ENCODE measurements at places on chromosomes 13 and 19.

GRCh38 chr13:23856008-23856750 is 33.0 kb downstream of the MIPEP start:
- DNase-seq: peak; percentile 15

- peak; percentile 4 for DNase-seq
Measured at GRCh38 chr19:15562861-15563260, 52.2 kb upstream of the CYP4F8 start.

DNA sequence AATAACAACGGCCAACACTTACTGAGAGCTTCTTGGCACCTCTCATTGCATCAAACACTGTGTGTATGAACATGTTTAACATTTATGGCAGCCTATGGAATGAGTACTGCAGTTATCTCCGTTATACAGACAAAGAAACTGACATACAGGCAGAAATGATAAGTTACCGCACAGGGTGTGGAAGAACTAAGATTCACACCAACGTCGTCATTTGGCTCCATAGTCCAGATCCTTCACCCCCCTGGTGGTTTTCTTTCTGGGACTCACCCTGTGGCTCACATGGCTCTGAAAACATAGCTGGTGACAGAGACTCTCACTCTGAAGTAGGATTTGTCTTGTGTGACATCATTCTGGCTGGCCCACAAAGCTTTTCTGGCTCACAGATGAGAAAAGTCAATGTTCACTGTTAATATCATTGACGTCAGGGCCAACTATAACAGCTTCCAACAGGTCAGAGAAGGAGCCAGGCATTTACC is 230.1 kb downstream of the DLEU7 start:
- peak; percentile 24 for DNase-seq

DNA sequence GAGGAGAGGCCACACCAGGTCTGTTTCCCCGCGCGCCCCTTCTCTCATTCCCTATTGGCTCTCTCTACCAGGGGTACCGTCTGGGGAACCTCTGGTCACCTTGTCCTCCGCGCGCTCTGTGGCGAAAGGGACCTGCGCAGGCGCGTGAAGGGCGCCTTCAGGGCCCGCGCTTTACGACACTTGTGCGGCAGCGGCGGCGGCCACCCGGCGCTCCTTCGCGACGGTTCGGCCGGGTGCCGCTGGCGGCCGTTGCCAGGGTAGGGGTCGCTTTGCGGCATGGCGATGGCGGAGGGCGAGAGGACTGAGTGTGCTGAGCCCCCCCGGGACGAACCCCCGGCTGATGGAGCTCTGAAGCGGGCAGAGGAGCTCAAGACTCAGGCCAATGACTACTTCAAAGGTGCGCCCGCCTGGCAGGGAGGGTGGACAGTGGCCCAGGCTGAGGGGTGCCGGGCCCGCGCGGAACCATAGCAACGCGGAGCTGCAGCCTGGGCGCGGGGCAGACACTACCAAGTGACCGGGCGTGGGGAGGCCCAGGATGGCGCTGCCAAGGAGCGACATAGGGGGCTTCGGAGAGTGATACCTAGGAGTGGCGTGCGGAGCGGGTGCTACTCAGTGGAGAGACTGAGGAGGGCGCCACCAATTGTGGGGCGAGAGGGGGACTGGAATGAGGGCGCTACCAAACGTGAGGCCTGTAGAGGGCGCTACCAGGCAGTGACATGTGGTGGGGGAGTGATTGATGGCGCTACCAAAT is at the start of gene PPP5C:
TSS of gene PPP5C (plus strand) at position 267 of the 751 bp plus-strand sequence. CDS start at position 277, 10 bp downstream.
- DNase-seq: peak; percentile 94

DNA sequence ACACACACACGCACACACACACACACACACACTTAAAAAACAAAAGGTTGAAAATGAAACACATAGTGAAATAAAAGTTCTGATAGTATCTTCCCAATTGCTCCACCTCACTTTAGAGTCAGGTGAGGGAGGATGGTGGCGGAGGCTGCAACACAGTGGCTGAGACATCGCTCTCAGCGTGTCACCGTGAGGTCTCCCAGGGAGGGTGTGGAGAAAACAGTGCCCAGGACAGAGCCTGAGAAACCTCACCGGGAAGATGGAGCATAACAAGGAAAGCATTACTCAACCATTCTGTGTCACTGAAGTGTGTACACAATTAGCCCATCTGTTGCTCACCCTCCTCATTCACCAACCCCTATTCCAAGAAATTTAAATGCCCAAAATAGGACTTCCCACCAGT is 111.4 kb upstream of the USP29 start:
- no peak for DNase-seq

GRCh38 chr13:26629260-26629825 is 71.9 kb downstream of the WASF3 start:
- no peak for DNase-seq

DNA sequence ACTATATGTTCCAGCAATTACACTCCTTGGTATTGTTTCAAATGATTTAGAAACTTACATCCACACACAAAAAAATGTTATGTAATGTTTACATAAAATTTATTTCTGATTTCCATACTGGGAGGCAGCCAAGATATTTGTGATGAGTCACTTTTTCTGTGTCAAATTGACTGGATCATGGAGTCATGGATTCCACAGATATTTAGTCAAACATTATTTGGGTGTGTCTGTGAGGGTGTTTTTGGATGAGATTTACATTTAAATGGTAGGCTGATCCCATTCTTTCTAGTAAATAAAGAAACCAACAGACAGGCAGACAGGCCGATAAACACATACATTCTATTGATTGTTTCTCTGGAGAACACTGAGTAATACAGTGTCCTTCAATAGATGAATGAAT is 562.8 kb downstream of the SLITRK6 start:
- no peak for DNase-seq

- DNase-seq: no peak
Measured at GRCh38 chr13:41649659-41650058, 192.3 kb downstream of the RGCC start.

GRCh38 chr13:56317841-56318240 is 822.9 kb upstream of the PRR20A start:
- no peak for DNase-seq

DNA sequence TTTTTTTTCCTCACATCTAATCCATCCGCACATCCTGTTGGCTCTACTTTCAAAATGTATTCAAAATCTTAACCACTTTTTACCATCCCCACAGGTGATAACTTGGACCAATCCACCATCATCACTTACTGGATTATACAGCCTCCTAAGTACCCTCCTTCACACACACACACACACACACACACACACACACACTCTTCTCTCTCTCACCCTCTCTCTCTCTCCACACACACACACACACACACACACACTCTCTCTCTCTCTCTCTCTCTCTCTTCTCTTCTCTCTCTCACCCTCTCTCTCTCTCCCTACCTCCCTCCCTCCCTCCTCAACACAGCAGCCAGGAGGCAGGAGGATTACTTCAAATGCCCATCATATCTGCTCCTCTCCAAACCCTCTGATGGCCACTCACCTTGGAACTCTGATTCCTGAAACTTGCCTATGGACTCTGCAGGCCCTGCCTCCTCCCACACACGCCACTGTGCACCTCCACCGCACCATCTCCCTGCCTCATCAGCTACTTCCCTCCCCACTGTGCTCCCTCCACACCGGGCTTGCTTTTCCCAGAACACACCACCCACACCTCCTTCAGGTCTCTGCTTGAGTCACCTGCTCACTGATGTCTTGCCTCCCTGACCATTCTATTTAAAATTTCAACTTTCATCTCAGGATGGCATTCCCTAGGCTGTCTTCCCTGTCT is 39.7 kb downstream of the RCBTB2 start:
- DNase-seq: no peak

DNA sequence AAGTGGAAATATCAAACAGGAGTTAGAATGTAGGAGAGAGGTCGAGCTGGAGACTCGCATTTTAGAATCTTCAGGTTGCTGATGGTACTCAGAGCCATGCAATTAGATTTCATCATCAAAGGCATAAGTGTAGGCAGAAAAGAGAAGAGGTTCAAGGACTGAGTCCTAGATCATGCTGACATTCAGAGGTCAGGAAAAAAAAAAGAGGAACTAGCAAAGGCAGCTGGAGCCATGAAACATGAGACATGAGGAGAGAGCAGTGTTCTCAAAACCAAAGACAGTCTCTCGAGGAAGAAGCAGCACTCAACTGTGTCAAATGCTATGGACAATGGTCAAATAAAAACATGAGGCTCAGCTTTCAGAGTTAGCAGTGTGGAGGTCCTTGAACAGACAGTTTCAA is 12.4 kb upstream of the TPP2 start:
- peak; percentile 46 for DNase-seq

- no peak for DNase-seq
Measured at GRCh38 chr13:40648040-40648439, 18.4 kb downstream of the FOXO1 start.

DNA sequence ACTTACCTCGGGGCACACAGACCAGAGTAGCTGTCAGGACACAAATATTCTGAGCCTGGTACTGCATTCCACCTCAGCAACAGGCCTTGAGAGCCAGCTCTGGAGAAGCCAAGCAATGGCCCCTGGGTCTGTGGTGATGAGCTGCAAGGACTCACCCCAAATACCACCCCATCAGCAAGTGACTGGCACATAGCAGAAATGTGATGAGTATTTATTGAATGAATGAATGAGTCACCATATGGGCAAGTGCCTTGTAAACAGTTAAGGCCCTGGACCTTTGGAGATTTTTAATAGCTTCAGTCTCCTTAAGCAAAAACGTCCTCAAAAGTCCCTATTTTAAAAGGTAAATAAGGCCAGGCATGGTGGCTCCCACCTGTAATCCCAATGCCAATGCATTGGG is 18.2 kb downstream of the GSX1 start:
- no peak for DNase-seq

DNA sequence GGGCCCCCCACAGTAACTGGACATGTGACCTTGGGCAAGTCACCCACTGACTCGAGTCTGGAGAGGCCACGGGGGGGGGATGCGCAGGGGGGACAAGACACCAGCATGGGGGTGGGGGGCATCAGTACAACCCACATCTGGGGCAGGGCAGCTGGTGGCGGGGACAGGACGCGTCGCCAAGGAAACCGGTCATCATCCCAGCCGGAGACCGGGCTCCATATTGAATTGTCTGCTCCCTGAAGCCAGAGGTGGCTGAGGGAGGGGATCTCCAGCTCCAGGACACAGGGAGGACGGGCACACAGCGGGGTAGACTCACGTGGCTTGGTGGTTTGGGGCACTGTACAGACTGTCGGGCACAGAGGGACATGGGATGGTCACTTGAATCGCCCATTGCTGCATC is 11.4 kb downstream of the ONECUT3 start:
- no peak for DNase-seq
